ENCODE measurements at places on chromosomes 4 and X.

GRCh38 chrX:87299563-87300160 lies 217.9 kb upstream of the KLHL4 start:
- no peak for DNase-seq

DNA sequence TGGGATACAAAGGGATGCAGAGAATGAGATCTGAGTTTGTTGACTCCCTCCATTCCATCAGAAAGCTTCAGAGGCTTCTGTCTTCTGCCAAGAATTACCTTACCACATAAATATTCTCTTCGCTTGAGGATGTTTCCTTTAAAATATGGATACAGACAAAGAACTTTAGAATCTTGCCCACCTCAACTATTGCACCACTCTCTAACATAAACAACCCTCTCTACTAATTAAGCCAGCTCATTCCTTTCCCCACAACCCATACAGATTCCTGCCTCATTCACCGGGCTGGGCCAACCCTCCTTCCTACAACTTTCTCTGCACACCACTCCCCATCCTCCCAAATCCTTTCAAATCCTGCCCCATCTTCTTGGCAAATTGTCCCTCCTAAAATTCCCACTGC lies 315.8 kb downstream of the RAB28 start:
- DNase-seq, result no peak

DNA sequence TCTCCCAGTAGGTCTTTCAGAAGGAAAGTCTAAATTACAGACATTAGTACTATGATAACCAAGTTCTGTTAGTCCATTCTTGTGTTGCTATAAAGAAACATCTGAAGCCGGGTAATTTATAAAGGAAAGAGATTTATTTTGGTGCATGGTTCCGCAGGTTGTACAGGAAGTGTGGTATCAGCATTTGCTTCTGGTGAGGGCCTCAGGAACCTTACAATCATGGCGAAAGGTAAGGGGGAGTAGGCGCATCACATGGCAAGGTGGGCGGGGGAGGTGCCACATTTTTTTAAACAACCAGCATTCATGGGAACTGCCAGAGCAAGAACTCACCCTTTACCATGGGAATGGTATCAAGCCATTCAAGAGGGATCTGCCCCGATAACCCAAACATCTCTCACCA lies 26.2 kb upstream of the USP46 start:
- DNase-seq, result no peak

- no peak for DNase-seq
Measured at GRCh38 chr4:169246279-169246678, 24.5 kb downstream of the SH3RF1 start.

GRCh38 chrX:32530802-32531403 lies 680.4 kb downstream of the DMD start:
- no peak for DNase-seq

- no peak for DNase-seq
Measured at GRCh38 chr4:169566021-169566818, 46.2 kb downstream of the NEK1 start.

DNA sequence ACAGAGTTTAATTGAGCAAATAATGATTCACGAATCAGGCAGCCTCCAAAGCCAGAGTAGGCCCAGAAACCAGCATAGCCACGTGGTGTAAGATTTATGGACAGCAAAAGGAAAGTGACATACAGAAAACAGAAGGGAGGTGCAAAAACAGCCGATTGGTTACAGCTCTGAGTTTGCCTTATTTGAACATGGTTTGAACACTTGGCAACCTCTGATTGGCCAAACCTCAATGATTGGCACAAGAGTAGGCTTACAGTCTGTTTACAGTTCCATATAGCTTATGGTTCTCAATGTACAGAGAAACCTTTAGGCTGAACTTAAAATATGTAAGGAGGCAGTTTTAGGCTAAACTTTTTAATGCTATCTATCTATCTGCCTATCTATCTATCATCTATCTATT lies 394.8 kb downstream of the CFAP47 start:
- no peak for DNase-seq

DNA sequence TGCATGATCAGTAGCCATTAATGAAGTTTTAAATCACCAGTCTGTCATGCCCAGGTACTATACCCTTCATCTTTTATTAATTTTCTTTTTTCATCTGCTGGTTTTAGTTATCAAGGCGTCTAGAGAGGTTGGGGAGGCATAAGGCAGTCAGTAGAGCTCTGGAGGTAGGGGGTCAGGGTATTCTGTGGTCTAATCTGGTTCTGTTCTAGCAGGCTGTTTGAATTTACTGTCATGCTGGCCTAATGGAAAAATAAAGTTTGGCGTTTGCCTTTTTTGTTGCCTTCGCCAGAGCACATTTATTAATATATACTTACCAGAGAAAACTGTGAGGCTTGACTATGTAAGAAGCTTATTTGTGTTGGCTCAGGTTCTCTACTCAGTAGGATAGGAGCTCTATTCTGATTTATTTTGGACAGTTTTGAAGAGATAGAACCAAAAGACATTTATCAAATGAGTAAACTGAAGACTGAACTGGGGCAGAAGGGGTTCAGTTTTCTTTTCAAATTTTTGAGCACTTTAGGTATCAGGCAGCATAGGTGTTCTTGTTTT lies 46.9 kb downstream of the TMEM131L start:
- no peak for DNase-seq

DNA sequence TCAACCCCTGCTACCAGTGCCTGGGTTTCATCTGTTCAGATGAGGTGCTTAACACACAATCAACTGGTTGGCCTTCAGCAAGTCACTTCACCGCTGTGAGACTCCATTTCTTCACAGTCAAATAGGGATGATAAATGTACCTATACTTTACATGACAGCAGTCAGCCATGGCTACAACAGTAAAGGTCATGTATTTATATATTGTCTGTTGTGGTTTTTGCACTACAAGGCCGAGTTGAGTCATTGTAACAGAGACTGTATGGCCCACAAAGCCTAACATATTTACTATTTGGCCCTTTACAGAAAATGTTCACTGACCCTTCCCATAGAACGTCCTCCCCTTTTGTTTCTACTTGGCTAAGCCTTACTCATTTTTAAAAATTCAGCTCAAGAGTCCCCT lies 404.6 kb upstream of the F9 start:
- DNase-seq, result no peak

- DNase-seq, result no peak
Measured at GRCh38 chrX:67558267-67558666, 14.4 kb downstream of the AR start.

DNA sequence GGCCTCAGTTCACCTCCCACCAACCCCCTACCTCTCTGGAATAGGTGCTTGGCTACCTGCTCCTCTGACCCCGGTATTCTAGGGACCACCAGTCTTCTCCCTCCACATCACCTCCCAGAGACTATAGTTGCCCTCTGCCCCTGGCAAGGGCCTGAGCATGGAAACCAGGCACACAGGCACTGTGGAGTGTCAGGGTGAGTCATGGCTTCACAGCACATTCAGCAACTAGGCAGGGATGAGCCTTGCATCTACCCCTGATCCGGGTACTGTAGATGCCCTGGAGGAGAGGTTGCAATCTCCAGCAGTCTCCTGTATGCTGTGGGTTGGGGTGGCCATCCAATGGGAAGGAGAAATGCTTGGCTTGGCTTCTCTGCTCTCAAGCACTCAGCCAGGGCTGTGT lies 472.7 kb downstream of the IDS start:
- no peak for DNase-seq

DNA sequence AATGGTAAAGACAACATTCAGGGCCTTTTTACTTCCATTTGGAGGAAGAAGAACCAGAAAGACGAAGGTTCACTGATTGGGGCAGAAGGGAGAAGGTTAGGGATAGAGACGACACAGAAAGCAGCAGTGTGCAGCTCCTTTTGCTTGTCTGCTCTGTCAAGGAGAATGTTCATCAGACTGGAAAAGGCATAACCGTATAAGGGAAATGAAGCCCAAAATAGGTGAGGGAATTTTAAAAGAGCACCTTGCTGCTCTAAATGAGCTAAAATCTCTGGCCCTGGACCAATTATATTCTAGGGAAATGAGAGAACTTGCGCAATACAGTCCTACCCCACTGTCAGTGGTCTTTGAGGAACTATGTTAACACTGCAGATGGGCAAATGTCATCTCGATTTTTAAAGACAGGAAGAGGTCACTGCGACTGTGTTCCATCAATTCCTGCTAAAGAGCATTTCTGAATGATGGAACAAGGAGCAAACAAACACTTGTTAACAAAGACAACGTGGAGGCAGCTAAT lies 909.8 kb upstream of the FTHL17 start:
- DNase-seq, result no peak
